Transverse colon (tissue), 4 donors: ENCODE measurements at places on chromosomes 4 and X. TPM values are rescaled to one million over a fixed set of nuclear protein-coding genes. Genes with fewer than 3 reads are reported as not detected.

AADAT gene
- 10.9 TPM for total RNA-seq

GPRASP1 gene
- total RNA-seq = 5.1 TPM

MFAP3L gene
- 25.4 TPM for total RNA-seq

SSX3 gene
- total RNA-seq = not detected

C4orf50 gene
- 0.14 TPM for total RNA-seq
